Endodermal cell (in vitro differentiated cells): ENCODE measurements at places on chromosomes 2 and 18.

- peak; percentile 74 for DNase-seq
These were observed 868 bp downstream of the INO80D start for GRCh38 chr2:206084870-206085741.

- peak; percentile 91 for DNase-seq
These were observed 19.2 kb downstream of the E2F6 start for GRCh38 chr2:11446733-11447248.

DNA sequence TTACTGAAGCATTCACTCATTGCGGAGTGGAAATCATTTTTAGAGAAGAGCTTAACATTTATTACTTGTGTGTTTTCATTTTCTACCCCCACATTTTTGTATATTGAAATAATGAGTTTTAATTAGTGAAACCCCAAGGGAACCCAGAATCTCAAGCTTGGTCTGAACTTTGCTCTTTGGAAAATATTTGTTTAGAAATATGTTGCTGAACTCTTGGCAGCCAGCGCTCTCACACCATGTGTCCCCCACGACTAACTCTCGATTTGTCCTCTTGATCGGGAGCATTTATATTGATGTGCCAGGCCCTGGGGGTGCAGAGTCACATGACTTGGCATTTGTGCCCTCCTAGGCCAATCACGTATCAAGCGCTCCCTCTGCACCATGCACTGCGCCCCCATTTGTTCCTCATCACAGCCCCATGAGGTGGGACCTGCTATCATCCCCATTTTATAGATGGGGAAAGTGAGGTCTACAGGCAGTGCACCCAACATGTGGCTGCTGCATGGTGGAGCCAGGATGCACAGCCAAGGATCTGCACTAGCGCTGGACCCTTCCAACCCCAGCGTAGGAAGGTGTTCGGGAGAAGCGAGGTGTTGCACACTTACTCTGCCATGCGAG is 149.7 kb downstream of the NCK2 start:
- DNase-seq = no peak

- no peak for DNase-seq
These were observed 27.8 kb upstream of the CXXC1 start for GRCh38 chr18:50315100-50315871.

GRCh38 chr2:39920307-39920801 is 141.3 kb upstream of the THUMPD2 start:
- no peak for DNase-seq

DNA sequence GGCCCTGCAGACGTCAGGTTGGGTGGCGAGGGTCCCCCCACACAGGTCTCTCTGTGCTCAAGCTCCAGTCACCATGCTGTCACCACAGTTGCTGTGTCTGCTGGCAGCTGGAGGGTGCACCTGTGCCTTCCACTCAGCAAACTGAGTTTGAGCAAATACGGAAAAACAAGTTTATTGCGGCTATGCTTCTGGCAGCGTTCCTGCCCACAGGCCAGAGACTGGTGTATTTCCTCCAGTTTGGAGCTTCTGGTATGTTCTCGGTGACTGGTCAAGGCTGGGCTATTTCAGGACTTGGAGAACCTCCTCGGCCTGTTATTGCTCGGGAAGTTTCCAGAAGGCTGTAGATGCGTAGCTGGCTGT is 132.6 kb downstream of the SEPTIN10 start:
- no peak for DNase-seq

DNA sequence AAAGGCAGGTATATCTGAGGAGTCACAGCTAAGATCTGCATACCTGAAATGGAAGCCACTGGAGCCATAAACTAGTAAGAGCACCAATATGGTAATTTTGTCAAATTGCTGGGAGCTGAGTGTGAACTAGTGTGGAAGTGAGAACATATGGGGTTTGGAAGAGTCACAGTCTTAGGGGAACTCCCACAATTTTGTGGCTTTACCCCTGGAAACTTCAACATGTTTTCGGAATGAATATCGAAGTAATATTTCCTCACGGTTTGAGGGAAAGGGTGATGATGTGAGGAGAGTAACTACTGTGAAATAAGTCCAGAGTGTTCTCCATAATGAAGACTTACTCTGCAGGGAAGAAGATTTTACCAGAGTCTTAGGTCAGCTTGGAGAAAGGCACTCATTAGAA is 565.9 kb downstream of the RIT2 start:
- no peak for DNase-seq

DNA sequence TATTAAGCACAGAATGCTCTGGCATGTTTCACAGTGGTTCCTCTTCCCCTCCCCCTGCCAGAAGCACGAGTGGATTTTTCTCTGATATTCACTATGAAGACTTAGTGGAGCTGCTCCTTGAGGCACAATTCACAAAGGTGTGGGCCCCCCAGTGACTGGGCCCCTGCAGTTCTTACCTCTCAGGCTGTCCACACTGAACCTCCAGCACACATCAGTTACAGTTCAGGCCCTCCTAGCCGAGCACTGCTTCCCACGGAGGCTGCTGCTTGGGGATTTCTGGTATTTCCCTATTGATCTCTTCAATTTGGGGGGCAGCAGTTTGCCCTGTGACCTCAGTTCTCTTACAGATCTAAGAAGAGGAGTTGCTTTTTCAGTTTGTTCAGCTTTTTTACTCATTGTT is 236.1 kb downstream of the SH3RF3 start:
- peak; percentile 41 for DNase-seq

DNA sequence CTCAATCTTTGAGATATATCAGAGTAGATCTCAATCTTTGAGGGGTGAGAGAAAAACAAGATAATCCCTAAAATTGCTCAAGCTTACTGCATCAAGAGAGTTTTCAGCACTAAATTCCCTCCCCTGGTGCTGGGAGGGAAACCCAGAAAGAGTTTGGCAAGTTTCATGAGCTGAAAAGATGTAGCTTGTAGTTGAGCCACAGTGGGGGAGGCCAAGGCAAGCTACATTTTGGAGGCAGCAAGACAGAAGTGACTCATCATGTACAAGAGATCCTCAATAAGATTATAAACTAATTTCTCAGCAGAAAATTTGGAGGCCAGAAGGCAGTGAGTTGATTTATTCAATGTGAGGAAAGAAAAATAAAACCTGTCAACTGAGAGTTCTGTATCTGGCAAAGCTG is 308.2 kb downstream of the PIEZO2 start:
- DNase-seq = no peak

- DNase-seq = no peak
These were observed 71.4 kb upstream of the FRZB start for GRCh38 chr2:182937870-182938269.

- no peak for DNase-seq
These were observed 84.4 kb downstream of the TMEM131 start for GRCh38 chr2:97911206-97911921.

DNA sequence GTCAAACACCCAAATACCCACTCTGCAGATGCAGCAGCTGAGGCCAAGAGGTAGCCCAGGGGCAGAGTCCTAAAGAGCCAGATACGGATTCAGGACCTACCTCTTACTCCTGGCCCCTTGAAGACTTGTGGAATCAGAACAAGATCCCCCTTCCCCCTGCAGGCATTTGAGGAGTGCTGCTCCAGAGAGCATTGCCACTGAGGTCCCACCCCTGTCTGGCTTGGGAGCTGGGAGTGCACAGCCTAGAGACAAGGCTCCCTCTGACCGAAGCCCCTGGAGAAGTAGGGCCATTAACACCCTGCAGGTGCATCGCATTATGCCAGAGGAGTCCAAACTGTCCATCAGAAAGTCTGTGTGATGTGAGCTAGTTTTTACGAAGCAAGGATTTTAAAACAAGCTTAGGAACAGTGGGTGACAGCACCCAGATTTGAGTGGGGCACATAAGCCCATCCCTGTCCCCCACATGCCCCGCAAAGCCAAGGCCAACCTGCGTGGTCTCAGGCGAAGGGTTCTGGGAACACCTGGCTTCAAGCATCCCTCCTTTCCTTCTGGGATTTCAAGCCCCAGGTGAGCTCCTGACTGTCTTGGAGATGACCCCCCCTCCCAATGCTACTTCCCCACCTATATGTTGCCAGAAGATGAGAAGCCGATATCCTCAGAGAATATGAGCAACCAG is 48.4 kb downstream of the MTERF4 start:
- no peak for DNase-seq

GRCh38 chr18:11113937-11114336 is 35.4 kb downstream of the PIEZO2 start:
- no peak for DNase-seq

DNA sequence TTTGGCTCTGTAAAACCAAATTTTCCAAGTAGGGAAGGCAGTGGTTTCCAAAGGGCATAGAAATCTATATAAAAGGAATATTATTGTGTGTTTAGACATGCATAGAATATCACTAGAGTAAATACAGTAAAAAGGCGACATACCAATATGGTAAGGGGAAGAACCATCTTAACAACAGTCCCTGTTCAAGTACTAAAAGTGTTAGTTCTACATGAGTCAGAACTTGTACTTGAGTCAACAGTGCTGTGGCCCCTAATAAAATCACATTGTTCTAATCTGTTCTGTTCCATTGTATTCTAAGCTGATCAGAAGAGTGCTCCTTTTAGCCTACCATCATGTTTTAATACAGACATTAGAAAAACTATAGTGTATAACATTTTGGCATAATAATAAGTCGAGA is 36.1 kb upstream of the TNFRSF11A start:
- no peak for DNase-seq

DNA sequence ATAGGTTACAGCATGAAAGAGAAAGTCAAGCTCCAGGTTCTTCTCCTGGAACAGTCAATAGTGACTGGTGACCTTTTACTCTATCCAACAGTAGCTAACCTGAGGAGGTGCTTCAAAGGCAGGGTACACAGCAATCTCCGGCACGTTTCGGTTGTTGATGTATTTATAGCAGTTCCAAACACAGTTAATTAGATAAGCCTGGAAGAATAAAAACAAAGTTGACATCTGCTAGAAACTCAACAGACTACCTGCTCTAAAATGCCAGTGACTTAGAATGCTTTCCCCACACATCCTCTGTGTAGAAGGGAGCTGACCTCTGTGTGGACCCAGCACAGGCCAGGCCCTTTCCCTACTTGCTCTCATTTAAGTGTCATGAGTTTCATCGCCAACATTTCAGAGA is 17.2 kb downstream of the LAPTM4A start:
- no peak for DNase-seq

DNA sequence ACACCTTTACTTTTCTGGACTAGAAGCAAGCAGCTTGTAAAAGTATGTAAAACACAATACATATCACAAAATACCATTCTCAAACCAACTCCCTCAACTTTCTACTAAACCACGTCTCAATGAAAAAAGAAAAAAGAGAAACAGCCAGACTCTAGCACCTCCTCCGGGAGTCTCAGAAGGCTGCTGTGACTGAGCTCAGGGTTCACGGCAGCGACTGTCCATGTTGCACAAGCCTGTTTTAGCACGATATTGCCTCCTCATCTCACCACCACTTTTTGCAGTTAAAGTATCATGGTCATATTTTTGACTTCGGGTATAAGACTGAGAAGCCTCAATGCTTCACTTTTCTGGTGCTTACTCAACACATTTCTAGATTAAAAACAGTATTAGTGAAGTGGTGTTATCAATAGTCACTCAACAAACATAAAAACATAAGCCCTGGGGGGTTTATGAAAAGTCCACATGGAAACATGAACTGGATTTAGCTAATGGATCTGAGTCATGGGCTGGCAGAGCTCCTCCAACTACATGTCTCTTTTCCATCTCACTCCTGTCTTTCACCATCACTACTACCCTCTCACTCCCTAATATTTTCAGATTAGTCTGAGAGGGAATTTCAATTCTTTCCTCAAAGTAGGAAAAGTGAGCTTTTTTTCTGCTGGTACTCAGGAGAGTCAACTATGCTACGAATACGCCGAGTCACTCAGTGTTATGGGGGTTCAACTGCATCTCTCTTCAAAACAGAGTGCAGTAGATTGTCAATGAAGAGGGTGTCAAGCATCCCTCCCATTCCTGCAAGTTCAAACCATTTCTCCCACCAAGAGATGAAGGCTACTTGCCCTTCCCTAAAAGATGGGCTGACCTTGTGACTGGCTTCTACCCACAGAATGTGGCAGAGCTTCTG is 113.7 kb downstream of the OSR1 start:
- no peak for DNase-seq

GRCh38 chr2:173929441-173929840 is 35.7 kb downstream of the SP3 start:
- DNase-seq = no peak

DNA sequence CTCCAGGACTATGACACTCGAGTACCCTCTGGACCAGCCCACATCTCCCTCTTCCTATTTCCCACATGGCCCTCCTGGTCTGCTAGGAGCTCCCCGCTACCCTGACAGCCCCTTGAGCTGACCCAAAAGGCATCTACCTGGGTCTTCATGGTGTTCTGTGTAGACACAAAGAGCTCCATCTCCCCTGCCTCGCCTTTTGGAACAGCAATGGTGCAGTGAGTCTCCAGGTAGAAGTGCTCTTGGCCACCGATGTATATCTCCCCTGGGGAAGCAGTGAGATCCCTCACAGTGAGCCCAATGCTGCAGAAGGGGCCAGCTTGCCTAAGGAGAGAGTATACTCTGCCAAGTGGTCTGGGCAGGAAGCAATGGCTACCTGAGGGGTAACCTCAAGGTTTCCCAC is 47.8 kb downstream of the XDH start:
- peak; percentile 28 for DNase-seq

DNA sequence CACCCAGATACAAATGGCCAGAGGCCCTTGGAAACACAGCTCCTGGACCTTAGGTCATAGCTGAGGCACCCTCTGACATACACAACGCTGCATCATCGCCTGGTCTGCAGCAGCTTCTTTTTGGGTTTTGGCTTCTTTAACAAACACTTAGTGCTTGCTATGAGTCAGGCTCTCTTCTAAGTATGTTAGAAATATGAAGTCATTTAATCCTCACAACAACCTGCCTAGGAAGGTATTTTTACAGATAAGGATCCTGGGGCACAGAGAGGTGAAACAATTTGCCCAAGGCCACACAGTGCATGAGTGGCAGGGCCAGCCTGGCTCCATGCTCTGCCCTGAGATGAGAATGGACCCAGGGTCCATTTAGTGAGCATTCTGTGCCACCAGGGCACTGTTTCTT is 96.6 kb downstream of the TMEM17 start:
- no peak for DNase-seq

DNA sequence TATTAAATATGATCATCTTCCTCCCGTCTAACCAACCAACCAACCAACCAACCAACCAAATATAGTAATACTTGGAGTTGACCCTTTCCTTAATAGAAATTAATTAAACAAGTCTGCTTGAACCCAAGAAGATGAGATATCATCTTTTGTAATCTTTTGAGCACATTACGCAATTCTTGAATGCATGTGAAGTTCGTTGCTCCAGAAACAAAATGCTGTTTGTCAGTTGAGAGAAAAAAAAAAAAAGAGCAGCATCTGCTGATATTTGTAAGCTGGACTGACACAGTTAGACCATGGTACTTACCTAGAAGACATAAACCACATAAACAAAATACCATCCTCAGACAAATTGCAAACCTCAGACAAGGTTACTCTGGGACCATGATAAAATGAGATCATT is 9.2 kb upstream of the SERPINB2 start:
- DNase-seq = no peak

GRCh38 chr2:37872192-37872750 is 52.8 kb upstream of the RMDN2 start:
- no peak for DNase-seq
